ENCODE measurements at places on chromosomes 2 and 18.

DNA sequence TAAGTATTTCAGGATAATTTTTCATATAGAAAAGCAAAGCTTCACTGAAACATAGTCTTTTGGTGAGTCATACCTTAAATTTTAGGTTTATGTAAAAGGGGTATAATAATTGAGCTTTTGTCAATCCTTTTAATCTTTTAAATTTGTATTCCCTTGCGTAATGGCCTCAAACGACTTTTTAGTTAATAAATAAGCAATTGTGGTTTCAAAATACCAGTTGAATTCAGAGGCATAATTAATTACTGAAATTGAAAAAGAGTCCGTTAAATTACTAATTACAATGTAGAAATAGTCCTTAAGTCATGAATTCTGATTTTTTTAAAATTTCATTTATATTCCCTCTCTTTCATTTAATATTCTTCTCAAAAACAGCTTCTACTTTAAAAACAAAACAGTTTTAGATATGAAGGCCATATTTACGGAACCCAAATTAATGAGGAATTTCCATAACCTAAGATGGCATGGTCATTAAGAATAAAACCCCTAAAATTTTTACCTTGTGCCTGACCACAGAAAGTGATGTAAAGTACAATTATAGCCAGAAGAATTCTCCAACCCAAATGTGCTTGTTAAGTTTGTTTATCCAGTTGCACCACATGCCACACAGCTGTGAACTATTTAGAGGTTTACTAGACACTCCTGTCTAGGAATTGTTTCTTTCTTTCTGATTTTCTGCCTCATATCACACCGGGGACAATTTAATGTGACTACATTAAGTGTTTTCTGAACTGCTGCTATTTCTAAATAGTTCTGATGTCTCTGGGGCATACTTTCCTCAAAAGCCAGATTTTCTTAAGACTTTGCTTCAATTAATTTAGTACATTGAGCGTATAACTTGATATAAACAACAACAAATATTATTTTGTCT lies 60.7 kb upstream of the ITGA4 start:
- no peak for DNase-seq

- no peak for DNase-seq
These were observed 621.8 kb downstream of the LRP1B start for GRCh38 chr2:141508806-141509595.

DNA sequence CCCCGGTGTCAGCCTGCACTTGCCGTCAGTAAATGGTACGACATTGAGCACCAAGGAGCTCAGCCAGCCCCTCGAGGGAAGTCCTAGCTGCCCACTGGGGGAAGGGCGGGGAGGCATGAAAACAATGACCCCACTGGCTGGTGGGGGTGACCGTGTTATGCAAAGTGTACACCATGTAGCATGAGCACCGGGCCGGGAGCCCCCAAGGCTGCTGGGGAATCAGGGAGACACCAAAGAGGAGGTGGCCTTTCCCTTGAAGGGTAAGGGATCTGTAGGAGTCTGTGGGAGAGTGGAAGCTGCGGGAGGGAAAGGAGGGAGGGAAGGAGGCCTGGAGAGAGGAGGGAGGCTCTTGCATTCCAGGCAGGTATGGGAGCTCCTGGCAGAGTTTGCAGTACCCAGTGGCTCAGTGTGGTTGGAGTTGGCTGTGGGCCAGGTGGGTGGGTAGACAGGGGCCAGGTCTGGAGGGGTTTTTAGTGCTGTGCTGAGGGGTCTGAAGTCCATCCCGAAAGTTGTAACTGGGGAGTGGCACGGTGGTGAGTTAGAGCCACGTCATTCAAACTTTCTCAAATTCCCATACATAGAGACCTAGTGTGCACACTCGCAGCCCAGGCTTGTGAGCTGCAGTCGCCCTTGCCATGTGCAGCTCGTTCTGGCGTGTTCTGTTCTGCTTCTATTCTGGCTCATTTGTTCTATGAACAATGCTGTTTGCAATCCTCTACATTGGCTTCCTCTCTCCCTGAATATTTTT lies 22.4 kb downstream of the RRM2 start:
- no peak for DNase-seq

DNA sequence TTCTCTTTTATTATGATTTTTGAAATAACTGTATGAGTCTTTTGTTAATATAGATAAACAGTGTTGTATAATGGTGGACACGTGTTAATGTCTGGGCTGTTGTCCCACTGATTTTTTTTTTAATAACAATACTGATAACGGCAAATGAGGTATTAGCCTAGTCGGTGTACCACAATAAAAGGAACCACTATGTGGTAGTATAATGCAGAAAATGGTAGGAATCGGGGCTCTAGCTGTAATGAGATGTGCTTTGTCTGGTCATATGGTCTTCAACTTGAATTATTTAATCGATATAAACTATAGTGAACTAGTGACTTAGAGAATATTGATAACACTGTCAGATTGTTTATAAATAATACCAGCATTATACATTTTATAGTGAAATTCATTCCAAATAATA lies 517.9 kb upstream of the SPHKAP start:
- DNase-seq, result no peak

GRCh38 chr18:11987527-11987926 lies 6.2 kb downstream of the IMPA2 start:
- no peak for DNase-seq

DNA sequence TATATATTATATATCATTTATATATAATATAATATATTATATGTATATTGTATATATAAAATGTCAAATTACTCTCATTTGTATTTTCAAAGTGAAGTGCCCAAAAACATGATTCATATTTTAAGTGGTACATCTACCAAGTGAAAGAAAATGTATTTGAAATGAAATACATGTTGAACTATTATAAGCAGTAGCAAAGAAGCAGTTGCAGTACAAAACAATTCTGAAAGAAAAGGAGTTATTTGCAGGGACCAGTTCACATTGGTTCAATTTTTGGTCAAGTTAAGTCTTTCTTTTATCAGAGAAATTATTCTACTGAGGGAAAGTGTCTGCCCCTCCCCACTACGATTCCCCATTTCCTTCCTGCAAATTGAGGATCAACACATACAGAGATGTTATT lies 51.9 kb downstream of the APLF start:
- no peak for DNase-seq

DNA sequence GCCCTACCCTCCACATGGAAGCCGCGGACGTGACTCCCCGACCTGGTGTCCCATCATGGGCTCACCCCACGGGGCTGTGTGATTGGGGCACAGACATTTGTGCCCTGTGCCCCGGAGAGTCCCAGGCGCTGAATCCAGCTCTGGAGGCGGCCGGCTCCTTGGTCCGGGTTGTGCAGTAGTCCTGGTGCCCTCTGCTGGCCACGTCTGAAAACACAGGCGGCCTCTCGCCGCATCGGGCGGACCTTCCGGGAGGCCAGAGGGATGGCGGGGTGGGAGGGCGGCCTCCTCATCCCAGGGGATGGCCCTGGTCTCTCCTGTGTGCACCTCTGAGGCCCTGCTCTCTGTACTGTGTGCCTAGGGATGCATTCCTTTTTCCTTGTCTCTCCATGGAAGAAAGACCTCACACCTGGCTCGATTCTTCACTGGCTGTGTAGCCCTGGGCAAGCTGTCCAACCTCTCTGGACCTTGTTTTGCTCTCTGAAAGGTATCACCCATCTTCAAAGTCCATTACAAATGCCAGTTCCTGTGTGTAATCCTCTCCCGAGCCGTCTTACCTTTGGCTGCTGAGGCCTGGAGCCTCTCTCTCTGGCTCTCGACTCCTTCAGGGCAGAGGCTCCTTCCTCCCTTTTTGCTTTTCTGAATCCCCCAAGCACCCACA lies 27.6 kb downstream of the CELF4 start:
- DNase-seq, result no peak

- DNase-seq, result no peak
These were observed 35.3 kb downstream of the MROH2A start for GRCh38 chr2:233813236-233814055.

- DNase-seq, result no peak
These were observed 18.6 kb downstream of the DNMT3A start for GRCh38 chr2:25323042-25323514.

DNA sequence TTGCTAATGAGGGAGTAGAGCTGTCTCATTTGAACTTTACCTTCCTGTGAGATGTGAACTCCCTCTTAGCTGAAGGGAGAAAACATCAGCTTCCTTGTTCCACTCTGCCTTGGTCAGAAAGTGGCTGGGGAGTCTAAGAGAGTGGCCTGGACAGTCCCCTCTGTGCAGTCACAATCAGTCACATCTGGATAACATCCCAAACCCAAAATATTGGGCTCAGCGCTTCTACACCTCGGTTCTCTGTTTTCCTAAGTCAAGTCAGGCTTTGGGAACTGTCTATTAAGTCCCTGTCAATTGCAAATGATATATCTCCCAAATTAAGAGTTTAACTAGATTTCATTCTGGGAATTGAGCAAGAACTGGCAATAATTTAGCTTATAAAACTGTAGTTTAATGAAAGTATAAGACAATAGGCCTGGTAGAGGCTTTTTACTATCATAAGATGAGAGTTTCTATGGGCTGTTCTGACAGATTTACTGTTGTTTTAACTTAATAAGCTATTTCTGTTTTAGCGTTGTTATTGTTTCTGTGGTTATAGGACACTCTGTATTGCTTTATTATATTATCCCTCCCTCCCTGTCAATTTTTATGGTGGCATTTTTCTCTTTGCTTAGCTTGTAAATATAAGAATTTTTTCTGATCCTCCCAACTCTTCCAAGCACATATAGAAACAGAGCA lies 135.1 kb upstream of the LHCGR start:
- DNase-seq, result no peak

DNA sequence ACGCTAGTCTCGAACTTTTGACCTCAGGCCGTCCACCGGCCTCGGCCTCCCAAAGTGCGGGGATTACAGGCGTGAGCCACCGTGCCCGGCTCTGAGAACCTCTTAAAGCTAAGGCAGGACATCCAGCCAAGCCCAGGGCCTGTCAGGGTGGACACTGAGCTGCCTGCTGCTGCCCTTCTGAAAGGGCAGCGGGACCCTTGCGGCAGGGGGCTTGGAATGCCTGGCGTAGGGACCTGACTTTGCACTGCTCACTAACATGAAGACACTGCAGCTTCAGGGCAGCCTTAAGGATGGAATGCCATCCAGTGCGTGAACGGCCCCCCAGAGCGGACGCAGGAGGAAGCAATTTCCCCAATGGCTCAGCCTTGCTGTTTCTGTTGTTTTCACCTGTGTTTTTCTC lies 9.0 kb downstream of the CYS1 start:
- no peak for DNase-seq
